ENCODE measurements at places on chromosomes 4 and X.

GRCh38 chrX:132226169-132226568 lies 6.9 kb upstream of the RAP2C start:
- no peak for DNase-seq

DNA sequence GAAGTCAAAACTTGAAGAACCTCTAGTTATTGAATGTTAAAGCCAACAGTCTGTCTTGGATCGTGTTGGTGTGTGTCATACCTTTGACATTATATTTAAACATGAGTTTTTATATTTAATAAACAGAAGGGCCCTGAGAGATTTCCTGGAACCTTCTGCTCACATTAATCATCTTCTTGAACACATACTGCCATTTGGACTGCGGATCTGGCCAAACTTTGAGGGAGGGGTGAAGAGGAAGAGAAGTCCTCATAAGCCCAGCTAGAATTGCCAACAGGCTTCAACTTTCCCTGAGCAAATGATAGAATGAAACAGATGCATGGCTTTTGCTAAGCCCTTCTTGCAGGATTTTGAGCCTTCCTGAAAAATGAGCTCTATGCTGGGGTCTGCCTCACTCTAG lies 27.4 kb downstream of the CCKAR start:
- no peak for DNase-seq

- DNase-seq = no peak
Observed at GRCh38 chr4:39046249-39046648, 14.0 kb upstream of the TMEM156 start.

GRCh38 chr4:28373601-28374000 lies 1513.0 kb downstream of the STIM2 start:
- no peak for DNase-seq

DNA sequence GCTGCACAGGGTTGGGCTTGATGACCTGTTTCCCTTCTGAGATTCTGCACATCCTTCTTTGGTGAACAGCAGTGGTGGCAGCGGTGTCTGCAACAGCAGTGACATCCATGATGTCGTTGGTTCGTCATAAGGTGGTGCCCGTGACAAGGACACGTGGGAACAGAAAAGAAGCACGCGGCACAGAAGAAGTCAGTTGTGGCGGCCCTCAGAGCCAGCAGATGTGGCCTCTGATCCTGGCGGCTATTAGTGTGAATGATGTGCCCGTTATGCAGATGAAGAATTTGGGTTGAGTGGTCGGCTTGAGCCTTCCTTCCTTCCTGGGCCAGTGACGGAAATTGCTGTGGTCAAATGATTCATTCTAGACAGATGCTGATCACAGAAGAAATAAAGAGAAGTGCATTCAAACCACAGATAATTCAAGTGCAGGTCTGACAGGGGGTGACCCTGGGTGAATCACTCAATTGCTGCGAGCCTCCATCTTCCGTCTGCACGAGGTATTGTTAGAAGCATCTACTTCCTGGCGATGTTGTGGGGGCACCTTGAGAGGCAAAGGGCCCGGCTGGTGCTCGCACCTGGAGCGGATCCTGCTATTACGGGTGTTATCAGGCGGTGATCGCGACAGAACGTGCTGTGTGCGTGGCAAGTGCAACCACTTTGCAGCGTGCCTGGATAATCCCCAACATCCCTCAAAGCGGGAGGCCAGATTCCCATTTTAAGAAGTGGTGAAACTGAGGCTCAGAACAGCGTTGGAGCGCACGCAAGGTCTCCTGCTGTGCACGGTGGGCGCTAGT lies 215.2 kb upstream of the PSAPL1 start:
- no peak for DNase-seq

GRCh38 chr4:38606587-38606905 lies 57.5 kb upstream of the KLF3 start:
- no peak for DNase-seq

GRCh38 chr4:130712038-130712437 lies 1616.1 kb downstream of the C4orf33 start:
- no peak for DNase-seq

- no peak for DNase-seq
Observed at GRCh38 chr4:150534818-150535217, 47.1 kb upstream of the MAB21L2 start.

GRCh38 chr4:119103263-119103662 lies 32.4 kb upstream of the MYOZ2 start:
- no peak for DNase-seq

DNA sequence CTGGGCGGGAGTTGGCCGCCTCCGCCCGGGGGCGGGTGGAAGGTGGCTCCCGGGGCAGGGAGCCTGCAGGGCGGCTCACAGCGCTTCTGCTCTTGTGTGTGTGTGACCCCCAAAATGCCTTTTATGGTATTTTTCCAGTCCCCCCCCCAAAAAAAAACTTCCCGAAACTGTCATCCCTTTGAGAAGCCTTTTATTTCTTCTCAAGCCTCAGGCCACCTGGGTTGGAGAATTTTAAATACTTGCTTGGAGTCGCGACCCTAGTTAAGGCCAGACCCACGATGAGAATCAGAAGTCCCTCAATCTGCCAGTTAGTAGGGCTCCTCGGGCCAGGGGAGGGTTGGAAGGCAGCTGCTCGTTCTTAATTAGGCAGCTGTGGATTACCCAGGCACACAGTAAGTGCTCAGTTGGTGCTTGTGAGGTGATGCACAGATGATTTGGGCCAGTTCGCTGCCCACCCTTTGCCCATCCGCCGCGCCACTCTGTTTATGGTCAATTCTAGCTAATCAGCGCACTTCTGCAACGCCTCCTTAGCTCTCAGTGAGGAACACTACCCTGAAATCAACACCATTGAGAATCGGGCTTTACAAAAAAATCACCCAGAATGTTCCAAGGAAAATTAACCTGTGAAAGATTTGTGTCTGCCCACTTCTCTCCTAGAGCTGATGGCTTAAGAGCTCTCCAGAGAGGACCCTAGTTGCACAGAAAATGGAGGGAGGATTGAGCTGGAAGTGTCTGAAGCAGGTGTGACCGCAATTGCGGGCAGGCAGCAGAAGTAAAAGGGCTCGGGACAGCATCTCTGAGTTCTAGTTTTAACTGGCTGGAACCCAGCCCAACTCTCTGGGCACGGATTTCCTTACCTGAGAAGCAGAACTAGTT lies 648 bp upstream of the SCD5 start:
- DNase-seq = no peak

DNA sequence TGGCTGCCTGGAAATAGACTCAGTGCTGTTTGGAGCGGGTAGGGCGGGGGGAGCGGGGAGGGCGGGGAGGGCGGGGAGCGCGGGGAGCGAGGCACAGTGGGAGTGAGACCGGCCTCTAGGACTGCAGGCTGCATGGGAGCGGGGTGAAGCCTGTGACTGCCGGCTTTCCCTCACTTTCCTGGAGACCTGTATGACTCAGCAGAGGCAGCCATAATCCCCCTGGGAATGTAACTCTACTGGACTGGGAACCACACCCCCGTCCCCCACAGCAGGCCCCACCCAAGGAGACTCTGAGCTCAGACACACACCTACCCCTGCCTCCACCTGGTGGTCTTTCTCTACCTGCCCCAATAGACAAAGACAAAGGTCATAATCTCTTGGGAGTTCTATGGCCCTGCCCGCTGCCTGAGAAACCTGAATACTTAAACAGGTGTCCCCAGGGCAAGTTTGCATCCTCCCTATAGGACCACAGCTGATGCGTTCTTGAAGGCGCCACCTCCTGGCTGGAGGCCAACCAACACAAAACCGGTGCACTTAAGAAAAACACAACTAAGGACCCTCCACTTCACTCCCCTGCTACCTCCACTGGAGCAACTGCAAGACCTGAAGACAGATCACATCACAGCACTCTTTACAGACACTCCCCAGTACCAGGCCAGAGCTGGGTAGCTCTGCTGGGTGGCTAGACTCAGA lies 18.0 kb downstream of the HDAC8 start:
- no peak for DNase-seq

GRCh38 chr4:40916880-40917279 lies 167.1 kb downstream of the NSUN7 start:
- DNase-seq = no peak

DNA sequence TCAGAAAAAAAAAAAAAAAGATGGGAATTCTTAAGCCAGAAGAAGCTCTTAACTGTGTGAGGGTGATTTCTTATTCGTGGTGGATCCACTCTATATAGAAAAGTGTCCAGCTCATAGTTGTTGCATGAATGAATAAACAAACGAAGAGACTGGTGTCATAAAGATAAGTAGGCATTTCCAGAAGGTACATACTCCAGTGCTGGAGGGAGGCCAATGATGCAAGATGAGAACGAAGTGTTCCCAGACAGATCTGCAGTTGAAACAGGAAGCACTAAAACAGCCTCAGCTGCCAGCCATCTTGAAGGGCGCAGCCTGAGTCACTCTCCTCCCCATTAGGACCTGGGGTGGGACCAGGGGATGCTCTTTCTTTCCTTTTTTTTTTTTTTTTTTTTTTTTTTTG lies 47.4 kb upstream of the HOPX start:
- DNase-seq = no peak

- no peak for DNase-seq
Observed at GRCh38 chrX:108130889-108131288, 39.3 kb downstream of the ATG4A start.

DNA sequence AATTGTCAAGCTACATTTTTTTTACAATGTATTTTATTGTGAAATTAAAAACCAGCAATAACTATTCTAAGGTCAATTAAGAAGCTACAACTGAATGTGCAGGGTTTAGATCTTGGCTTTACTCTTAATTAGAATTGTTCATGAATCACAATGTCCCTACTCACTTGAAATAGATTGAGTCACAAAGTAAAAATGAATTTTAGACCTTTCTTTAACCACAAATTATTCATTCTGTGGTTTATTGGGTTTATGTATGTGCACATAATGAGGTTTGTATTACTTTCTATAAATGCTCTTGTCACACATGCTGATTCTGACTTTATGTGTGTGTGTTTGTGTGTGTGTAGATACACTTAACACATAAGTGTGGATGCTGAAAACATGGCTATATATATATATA lies 647.0 kb upstream of the AADAT start:
- no peak for DNase-seq

GRCh38 chr4:125022855-125023501 lies 291.8 kb upstream of the FAT4 start:
- no peak for DNase-seq

DNA sequence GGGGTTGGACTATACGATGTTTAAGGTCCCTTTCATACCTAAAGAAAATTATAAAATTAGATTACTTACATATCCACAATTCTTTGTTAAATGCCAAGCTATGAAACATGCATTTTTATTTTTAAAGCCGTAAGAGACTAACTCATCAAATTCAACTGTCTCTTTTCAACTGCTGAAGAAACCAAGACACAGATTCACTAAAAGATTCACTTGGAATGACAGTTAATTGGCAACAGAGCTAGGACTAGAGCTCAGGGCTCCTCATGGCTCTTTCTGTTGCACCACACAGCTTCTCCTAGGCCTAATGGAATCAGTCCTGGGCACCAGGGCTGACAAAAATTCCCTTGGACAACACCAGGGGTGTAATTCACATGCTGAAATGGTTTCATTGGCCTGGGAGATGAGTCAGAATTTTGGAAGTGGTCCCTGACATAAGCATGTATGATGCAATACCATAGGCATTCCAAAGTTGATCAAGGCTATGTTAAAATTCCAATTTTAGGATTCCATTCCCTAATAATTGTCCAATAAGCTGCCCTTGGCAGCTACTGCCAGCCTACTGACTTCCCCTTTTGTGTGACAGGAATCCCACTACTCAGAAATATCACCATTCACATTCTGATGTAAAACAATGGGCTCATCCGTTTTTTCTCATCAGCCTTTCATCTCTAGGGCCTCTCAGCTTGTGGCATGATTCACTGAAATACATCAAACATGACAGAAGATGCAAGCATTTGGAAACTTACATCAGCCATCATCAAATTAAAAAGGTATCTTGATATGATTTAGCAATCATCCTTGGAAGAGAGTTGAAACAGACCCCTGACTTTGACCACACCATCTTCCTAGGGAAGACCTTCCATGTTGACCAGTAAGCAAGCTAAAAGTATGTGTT lies 54.2 kb downstream of the PLAC1 start:
- DNase-seq = no peak

DNA sequence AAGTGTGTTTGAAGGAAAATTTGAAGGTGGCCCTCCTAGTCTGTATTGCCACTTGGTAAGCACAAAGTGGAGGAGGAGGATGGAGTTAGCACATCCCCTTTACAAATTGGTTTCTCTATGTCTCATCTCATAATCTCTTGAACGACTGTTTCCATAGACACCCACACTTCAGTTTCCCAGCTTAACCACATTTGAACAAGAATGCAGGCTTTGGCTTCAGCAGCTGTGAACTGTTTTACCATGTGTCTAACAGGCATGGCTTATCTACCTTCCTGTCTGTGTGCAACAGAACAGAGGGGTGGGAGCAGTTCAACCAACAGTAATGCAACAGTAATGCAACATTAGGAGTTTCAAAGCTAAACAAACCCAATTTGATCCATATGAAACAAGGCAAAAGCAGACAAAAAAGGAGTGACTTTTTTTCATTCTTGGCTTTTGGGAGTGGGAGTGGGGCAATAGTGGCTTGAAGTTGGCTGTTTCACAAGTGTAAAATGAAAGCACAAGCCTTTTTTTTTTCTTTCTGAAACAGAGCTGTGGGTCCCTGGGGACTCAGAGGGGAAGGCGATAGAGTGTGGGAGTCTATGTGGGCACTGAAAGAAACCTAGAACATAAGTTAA lies 108.0 kb downstream of the ITM2A start:
- peak; percentile 74 for DNase-seq

DNA sequence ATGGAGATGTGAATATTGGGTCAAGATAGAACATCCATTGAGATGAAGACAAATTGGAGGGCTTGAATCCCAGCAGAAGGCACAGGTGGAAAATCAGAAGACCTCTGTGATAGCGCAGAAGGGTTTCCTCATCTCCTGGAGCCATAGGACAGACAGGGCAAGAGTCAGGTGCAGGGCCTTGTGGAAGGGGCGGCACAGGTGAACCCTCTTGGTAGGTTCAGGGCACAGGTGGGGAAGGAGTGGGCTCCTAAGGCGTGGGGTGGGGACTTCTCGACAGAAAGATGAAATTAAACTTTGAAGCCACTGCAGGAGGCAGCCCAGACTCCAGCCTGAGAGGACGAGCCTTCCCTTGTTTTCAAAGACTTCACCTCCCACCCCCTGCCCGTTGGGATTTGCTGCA lies 9.3 kb upstream of the RGS12 start:
- no peak for DNase-seq

Data from stimulated activated naive CD4-positive, alpha-beta T cell (primary cell).